ENCODE measurements at places on chromosomes 4 and X.
A peak's percentile ranks its signal among the peaks of the same experiment; 100 is the strongest.

- DNase-seq: no peak
Observed at GRCh38 chrX:139831017-139831416, 101.8 kb downstream of the ATP11C start.

DNA sequence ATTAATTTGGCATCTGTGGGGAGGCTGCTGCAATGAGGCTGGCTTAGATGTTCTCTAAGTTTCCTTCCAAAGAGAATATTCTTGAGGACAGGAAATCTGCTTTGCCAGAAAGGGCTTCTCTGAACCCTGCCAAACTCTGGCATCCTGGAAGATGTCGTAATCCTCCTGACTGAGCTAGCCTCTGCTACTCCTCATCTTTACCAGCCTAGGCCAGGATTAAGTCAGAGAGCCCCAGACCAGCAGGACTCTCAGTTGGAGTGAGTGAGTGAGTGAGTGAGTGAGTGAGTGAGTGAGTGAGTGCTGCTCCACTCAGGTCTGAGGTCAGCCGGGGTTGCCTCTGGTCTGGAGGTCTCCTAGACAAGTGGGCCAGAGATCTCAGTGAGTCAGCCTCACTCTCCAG lies 104.9 kb upstream of the SOD3 start:
- DNase-seq: peak; percentile 28

- DNase-seq: no peak
Observed at GRCh38 chrX:39481621-39482020, 616.1 kb downstream of the BCOR start.

DNA sequence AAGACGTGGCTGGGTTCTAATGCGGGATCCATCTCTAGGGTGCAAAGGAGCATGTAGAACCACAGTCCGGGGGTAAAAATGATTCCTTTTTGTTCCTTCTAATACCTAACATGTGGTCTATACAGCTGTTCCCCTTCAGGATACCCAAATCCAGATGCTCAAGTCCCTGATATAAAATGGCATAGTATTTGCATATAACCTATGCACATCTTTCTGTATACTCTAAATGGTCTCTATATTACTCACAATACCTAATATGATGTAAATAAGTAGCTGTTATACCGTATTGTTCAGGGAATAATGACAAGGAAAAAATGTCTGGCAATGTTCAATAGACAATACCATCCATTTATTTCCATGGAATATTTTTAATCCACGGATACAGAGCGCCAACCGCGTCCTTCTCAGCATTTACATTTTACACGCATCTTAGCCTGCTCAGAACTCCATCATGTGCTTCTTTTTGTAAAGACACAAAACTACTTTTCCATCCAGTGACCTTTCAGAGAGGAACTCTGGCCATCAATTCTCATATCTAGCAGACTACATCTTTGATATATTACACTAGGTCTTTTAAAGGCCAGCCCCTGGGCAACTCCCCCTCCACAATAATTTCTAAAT lies 31.9 kb downstream of the ACSL1 start:
- DNase-seq: no peak

DNA sequence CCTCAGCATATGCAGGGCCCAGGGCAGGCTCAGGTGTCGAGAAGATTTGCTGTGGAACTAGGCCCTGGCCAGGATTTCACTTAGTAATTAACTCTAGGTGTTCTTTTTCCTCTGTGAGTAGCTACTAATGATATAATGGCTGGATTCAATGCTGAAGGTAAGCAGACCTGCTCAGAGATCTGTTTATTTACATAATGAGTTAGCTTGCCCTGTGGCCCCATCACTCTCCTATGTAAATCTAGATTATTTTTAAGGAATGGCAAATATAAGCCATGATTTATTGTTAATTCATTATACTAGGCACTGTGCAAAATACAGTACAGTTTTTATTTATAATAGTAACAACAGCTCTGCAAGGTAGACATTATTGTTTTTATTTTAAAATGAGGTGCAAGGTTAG lies 117.2 kb downstream of the IRF2 start:
- no peak for DNase-seq

- peak; percentile 60 for DNase-seq
Observed at GRCh38 chr4:95549246-95550114, 707 bp upstream of the UNC5C start.

DNA sequence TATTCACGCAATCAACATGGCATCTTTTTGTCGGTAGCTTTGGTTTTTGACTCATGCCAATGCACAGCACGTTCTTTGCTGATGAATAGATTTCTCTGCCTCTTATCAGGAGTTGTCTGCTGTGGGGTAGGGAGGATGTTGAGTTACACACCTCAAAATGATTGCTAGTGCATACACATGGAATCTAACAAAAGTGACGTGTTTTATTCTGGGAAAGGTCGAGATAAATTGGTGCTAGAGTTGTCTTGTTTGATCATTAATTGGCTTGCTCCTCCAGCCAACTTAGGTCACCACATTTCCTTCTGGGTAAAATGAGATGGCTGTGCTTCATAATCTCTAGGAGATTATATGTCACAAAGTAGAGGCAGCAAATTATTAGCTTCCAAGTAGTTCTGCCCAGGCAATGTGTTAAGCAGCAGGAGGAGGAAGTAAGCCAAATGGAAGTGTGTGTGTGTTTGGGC lies 3.9 kb downstream of the RAB9A start:
- no peak for DNase-seq

GRCh38 chrX:50100188-50100587 lies 100.6 kb downstream of the AKAP4 start:
- DNase-seq: peak; percentile 0

GRCh38 chr4:101801958-101802357 lies 11.4 kb downstream of the BANK1 start:
- DNase-seq: peak; percentile 55
